ENCODE measurements at places on chromosomes 4 and X. TPM values are rescaled to one million over a fixed set of nuclear protein-coding genes. Genes with fewer than 3 reads are reported as not detected.

The HSFX1 gene
- total RNA-seq = 0.63 TPM

The ESX1 gene
- total RNA-seq = not detected

The LRIT3 gene
- total RNA-seq = 0.21 TPM

The NKX6-1 gene
- 0.45 TPM for total RNA-seq

The FREM3 gene
- total RNA-seq = 0.11 TPM

The PRDM8 gene
- 0.10 TPM for total RNA-seq

The BEND2 gene
- not detected for total RNA-seq

The LRPAP1 gene
- 106 TPM for total RNA-seq

The ACE2 gene
- total RNA-seq = 0.29 TPM

The CFI gene
- not detected for total RNA-seq

The NIPAL1 gene
- 5.2 TPM for total RNA-seq

The SLC38A5 gene
- total RNA-seq = 73.8 TPM

The MTNR1A gene
- total RNA-seq = 0.50 TPM

The F11 gene
- total RNA-seq = 0.99 TPM

The SHROOM3 gene
- total RNA-seq = 34.0 TPM

The TMEM47 gene
- 28.5 TPM for total RNA-seq

The HTR2C gene
- 2.0 TPM for total RNA-seq

The SHROOM4 gene
- total RNA-seq = 5.9 TPM
